B cell (primary cell): ENCODE measurements at places on chromosomes 6 and 20.
A peak's percentile ranks its signal among the peaks of the same experiment; 100 is the strongest.

GRCh38 chr6:93369586-93370134 lies 49.7 kb downstream of the EPHA7 start:
- DNase-seq = no peak

DNA sequence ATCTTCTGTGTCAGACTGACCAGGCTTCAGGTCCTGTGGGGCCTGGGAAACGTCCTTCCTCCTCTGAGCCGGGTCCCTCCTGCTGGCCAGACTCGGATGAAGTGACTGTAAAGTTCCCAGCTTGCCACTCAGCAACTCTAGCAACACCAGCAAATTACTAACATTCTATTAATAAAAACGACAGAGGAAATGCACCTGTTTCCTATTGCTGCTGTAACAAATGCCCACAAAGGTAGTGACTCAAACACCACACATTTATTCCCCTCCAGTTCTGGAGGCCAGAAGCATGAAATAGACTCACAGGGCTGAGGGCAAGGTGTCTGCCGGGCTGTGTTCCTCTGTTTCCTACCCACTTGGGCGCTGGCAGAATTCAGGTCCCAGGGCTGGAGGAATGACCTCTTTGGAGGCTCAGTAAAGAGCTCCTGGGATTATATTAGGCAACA lies 48.8 kb downstream of the CTCFL start:
- peak; percentile 76 for DNase-seq

- DNase-seq = no peak
These were observed 31.2 kb downstream of the SPDEF start for GRCh38 chr6:34524971-34525370.

GRCh38 chr6:8057793-8058192 lies 6.4 kb downstream of the BLOC1S5 start:
- no peak for DNase-seq

- peak; percentile 51 for DNase-seq
These were observed 1.6 kb upstream of the OLIG3 start for GRCh38 chr6:137495703-137496336.

GRCh38 chr6:113182370-113183141 lies 674.6 kb upstream of the MARCKS start:
- no peak for DNase-seq

DNA sequence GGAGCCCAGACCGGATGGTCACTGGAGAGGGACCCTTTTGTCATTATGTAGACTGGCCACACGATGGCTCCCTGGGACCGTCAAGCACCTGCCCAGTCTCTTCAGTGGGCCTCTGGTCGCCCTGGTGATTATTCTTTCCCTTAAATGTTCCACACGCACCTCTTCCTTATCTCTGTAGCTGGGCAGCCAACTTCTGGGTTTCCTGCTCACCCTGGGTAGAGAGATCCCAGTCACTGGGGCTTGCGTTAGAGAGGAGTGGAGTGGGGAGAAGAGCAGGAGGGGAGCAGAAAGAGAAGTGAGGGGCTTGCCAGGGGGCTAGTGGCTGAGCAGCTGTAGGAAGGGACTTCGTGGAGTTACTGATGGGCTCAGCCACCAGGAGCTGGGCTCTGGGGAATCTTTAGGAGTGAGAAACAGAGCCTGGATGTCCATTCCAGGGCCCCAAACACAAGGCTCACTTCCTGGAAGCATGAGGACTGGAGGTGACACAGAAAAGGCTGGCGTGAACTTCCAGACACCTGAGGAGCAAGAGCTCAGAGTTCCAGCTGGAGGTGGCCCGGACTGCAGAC lies 150.1 kb downstream of the DHX35 start:
- no peak for DNase-seq

DNA sequence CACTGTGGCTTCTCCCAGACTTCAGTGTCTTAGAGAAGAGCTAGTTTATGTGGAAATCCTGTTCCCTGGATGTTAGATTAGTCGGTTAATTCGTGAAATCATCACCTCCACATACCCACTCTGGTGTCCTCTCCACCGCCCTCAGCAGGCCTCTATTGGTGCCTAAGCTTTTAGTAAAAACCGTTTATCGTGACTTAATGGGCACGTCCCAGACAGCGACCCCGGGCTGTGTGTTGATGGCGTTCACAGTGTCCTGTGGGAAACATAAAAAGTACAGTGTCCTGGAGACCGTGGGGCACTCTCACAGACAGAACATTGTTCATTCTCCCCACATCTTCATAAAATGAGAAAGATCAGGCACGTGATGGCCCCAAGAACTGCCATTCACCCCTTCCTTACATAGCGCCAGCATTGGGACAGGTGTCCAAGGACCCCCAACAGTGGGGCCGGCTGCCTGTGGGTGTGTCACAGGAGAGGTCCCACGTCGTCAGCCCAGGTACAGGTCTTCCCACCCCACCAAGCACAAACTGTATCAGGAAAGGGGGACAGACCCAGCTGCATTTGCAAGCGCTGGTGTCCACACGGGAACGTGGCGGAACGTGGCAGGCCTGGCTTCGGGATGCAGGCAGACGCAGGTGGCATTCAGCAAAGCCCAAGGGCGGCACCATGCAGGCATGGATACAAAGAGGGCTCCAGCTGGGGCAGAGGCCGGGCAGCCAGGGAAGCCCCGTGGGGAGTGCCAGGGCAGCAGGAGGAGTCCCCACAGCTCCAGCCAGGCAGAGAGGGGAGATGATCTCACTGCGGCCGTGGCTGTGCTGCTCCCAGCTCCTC lies 237.7 kb downstream of the DLL1 start:
- DNase-seq = no peak

DNA sequence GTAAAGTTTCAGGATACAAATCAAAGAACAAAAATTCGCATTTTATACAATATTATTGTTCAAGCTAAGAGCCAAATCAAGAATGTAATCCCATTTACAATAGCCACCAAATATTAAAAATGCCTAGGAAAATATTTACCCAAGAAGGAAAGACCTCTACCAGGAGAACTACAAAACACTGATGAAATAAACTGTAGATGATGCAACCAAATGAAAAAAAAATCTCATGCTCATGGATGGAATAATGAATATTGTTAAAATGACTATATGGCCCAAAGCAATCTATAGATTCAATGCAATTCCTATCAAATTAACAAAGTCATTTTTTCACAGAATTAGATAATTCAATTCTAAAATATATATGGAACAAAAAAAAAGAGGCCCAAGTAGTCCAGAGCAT lies 708.8 kb upstream of the MAN1A1 start:
- DNase-seq = no peak

DNA sequence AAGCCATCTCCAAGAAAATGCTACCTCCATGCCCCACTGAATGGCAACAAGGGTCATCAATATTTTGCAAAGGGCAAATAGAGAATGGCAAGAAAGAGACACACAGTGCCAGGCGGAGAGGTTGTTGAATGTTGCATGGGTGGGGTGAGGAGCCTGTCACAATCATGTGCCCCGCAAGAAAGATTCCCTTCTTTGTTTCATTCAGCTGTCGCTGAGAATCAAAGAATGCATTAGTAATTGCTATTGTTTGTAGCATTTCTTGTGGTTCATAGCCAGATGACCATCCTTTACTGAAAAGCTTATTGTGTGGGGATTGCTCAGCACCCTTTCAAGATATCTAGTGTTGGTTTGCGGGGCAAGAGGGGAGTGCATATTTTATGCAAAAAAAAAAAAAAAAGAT lies 166.5 kb upstream of the QKI start:
- no peak for DNase-seq

DNA sequence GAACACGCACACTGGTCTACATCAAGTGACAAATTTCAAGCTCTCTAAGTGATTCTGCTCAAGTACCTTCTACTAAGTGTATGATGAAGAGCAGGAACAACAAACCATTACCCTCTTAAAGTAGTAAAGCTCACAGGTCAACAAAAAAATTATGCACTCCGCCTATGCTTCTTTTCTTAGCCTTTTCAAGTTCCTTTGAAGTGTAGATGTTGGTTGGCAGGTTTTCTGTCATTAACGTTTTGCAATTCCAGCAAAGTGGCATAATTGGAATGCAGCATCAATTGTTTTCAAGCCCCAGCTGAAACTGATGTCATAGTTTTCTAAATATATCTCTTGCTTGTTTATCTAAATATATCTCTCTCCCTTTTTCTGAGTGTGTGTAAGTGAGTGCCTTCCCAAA lies 396.9 kb upstream of the EYS start:
- DNase-seq = no peak

DNA sequence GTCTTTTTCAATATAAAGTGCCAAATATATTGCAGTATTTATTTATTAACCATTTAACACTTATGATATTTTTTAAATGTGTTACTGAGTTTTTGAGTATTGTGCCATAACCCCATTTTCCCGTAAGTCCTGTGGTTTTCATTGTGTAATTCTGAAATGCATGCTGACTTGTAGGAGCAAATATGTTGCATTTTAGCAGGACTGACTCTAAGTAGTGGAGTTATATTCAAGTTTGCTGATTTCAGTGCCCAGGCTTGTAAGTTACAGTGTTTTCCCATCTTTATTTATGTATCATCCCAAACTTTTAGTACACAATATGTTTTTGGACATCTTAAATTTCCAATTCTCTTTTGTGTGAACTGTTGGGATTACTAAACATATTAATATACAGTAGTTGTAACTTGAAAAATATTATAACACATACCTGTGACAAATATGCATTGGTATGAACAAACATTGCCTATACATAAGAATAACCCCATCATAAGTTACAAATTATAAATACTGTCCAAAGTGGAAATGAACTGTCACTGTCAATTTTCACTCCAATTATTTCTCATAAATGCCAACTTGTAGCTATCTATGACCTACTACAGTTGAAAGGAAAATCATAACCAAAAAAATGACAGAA lies 179.3 kb upstream of the RUNX2 start:
- no peak for DNase-seq

GRCh38 chr6:126949786-126950185 lies 168.7 kb upstream of the RSPO3 start:
- DNase-seq = no peak

GRCh38 chr6:129243377-129243776 lies 360.4 kb downstream of the LAMA2 start:
- DNase-seq = no peak
